Left lobe of liver (tissue), 2 donors: ENCODE measurements at places on chromosomes 5 and 9. TPM values are rescaled to one million over a fixed set of nuclear protein-coding genes. Genes with fewer than 3 reads are reported as not detected.
A peak's percentile ranks its signal among the peaks of the same experiment; 100 is the strongest.

CDC20B gene
- total RNA-seq = not detected

GRCh38 chr9:134847752-134848432 is 32.7 kb upstream of the FCN2 start:
- DNase-seq = no peak

GRCh38 chr9:120608421-120608820 is 28.5 kb upstream of the CDK5RAP2 start:
- no peak for DNase-seq

GRCh38 chr9:126915281-126915816 is 767 bp downstream of the RALGPS1 start:
- peak; percentile 55 for DNase-seq

GRCh38 chr9:110777876-110778215 is 109.3 kb downstream of the MUSK start:
- no peak for DNase-seq

FABP6 gene
- not detected for total RNA-seq

DNA sequence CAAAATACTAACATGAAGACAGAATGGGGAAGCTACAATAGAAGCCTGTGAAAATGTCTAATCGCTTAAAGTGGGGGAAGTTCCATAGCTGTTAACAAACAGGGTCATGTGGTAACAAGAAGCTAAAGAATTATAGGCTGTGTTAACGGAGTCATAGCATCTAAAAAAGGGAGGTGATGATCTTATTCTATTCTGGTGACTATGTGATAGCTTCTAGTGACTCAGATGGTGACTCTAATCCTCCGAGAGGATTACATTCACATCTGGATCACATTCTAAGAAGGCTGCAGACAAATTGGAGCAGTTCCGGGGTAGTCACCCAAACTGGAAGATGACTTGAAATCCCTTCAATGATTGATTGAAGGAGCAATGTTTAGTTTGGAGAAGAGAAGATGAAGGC is 142.1 kb downstream of the LIFR start:
- DNase-seq = no peak

GRCh38 chr5:143837306-143837848 is 25.4 kb downstream of the HMHB1 start:
- DNase-seq = no peak

DNA sequence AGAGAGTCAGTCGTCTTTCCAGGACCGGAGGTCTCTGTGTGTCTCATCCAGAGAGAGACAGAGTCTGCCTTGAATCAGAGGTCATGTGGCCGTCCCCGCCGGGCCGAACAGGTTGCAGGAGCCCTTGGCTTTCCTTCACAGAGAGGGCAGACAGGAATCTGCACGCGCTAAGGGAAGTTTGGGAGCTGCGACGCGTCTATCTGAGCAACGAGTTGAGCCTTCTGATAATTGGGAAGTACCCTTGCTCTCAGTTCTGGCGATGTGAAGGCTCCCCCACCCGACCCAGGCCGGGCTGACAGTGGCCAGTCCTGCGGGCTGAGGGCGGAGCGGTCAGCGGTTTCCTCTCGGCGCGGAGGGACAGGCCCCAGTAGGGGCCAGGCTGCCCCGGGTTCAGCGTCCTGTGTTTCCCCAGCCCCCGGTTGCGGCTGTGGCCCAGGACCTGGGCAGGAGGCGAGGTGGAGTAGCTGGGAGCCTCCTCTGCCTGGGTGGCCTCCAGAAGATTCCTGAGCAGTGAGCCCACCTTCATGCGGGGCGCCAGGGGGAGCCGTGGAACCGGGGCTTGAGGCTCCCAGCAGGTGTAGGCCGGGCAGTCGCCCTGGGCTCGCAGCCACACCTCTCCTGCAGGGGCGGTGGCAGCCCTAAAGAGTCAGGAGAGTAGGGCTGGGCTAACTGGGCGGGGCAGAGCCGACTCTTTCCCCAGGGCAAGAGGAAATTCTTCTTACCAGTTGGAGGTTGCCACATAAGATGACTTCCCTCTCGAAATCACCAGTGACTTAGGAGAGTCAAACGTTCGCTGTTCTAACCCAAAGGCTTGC is 13.9 kb downstream of the NR2F1 start:
- no peak for DNase-seq

- DNase-seq = no peak
These were observed 22.0 kb upstream of the CDK20 start for GRCh38 chr9:87996234-87996860.

SPINK6 gene
- not detected for total RNA-seq

DNA sequence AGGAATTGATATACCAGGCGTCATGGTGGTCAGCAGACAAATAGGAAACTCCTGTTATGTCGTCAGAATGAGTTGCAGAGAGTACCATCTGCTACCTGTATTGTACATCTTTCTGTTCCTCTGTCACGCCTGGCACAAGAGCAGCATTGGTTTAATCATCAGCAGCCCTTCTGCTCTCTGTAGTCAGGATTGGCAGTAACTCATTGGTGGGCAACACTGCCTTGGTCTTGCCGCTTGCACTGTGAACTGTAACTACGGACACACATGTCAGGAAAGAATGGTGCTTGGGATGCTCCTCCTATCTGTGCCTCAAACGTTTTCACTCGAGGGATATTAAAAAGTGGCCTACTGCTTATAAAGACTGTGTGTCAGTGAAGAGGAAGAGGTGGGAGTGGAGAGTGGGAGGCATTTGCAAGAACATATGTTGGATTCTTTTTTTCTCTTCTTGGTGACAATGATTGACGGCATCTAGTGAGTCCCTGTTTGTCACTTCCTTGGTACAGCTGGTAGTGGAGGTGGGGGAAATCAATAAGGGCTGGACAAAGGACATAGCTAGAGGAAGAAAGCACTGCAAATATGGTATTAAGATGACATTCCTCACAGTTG is 76.6 kb downstream of the F2RL2 start:
- DNase-seq = no peak

PHF24 gene
- not detected for total RNA-seq
